ENCODE measurements at places on chromosomes 3 and 15.

- no peak for DNase-seq
These were observed 494.3 kb downstream of the SQOR start for GRCh38 chr15:46129145-46129544.

DNA sequence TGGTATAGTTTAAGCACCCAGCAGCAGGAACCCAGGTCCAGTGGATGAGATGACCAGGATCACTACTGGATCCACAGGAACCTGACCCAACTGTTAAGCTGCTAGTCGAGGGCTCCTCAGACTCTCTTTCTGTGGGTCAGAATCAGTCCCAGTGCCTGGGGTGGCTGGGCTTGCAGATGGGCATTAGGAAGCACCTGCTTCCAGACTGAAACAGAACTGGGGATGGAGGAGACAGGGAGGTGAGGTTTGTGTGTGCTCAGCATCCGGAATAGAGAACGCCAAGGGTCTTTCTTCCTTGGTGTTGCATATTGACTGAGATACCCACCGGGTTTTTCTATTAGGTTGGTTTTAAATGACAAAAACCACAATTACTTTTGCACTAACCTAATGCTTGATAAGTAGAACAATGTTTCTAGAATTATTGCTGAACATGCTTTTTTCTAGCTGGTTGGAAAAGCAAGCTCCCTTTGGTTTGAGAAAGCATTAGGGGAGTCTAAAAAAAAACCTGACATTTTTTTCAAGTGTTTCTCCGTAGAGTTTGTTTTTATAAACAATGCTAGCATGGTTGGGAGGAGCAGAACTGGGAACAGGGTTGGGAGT, 779 bp downstream of the ST3GAL6 start:
- DNase-seq = no peak

GRCh38 chr3:146502887-146503460, 33.6 kb upstream of the PLSCR2 start:
- DNase-seq = no peak

DNA sequence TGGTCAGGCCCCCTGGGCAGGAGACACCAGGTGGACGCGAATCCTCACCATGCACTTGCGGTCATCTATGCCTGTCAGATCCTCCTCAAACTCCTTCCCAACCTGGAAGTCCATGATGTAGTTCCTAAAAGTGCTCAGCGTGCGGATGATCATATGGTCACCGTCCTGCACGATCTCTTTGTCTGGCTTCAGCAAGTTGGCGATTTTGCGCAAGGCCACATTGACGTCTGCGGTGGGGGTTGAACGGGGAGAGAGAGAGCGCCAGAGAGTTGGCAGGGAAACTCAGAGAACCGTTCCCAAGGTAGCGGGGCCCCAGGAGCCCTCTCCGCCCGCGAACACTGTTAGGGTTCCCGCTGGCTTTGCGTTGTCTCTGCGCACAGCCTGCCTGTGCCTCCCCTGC, 809 bp downstream of the RBP1 start:
- no peak for DNase-seq

- no peak for DNase-seq
These were observed 67.5 kb downstream of the KCNMB2 start for GRCh38 chr3:178603735-178604134.

DNA sequence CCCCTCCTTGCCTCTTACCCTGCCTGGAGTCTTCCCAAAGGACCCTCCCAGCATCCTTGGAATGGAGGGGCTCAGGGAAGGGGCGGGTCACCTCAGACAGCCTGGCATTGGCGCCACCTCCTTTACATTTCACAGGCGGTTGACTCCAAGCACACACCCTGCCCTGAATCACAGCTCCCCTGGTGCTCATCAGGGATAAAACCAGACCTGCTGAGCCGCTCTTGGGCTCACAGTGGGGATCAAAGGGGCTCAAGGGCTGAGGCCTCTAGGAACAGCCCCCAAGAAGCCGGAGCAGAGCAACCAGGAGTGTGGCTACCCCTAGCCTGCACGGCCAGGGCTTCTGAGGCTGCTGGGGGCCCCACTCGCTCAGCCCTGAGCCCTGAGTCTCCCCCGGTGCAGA, 16.6 kb downstream of the LINGO1 start:
- DNase-seq = no peak

DNA sequence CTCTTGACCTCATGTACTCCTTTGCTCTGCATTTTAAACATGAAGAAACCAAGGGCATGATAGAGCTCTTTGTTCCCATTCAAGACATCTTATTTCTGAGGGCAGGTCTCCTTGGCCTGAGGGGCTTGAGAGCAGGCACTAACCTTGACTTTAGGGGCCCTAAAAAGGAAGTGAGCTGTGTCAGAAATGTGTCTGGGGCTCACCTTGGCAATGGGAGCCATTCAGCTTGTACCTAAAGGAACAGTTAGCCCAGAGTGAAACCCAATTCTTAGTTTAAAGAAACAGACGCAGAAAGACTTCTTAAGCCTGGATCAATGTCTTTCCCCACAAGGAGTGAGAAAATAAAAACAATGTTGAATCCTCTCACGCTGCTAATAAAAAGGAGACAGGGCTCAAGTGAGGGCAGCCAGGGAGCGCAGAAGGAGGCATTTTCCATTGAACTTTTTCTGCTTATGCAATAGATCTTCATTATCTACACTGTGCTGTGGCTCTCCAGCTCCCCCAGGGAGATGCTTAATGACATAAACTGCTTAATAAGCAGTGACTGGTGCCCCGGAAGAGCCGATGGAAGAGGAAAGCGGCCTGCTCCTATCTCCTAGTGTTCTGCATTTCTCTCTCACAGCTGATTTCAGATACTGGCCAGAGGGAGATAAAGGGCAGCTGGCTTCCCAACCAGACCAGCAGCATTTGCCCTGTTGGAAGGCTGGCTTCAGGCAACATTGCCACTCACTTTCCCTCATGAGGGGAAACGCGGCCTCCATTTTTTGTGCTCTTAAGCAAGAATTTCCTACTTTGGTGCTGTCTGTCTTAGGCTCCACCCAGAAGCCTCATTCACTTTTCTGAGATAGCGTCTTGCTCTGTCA, 152.0 kb downstream of the OPA1 start:
- no peak for DNase-seq

DNA sequence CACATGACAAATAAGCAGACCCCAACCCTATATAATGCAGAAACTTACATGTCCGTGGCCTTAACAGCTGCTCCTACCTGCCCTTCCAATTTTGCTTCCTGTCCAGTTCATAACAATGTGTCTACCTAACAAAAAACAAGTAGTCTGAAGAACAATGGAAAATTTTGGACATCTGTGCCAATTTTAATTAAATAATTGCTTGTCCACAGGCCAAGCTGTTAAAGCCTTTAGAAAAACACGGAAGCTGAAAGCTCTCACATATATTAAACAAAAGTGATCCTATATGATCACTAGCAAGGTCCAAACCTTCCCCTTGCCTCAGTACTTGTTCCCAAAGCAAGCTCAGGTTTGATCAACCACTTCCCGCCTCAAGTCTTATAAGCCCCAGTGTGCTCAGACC, 37.1 kb downstream of the MAGI1 start:
- DNase-seq = no peak
